ENCODE measurements at places on chromosomes 1 and 21.

- no peak for DNase-seq
Observed at GRCh38 chr21:37375866-37376574, 9.4 kb downstream of the DYRK1A start.

GRCh38 chr1:244782056-244782455 lies 53.4 kb upstream of the COX20 start:
- no peak for DNase-seq

- DNase-seq = no peak
Observed at GRCh38 chr1:21251773-21252471, 38.3 kb downstream of the ECE1 start.

GRCh38 chr1:33299461-33300155 lies 21.3 kb downstream of the A3GALT2 start:
- DNase-seq = no peak

- DNase-seq = no peak
Observed at GRCh38 chr21:36186081-36186480, 29.5 kb downstream of the DOP1B start.

- peak; percentile 52 for DNase-seq
Observed at GRCh38 chr1:19643602-19644394, at the start of gene NBL1. Gene NBL1, plus strand, starts transcription at chr1:19644311. Its CDS starts 10,720 bp downstream, at chr1:19655031.

DNA sequence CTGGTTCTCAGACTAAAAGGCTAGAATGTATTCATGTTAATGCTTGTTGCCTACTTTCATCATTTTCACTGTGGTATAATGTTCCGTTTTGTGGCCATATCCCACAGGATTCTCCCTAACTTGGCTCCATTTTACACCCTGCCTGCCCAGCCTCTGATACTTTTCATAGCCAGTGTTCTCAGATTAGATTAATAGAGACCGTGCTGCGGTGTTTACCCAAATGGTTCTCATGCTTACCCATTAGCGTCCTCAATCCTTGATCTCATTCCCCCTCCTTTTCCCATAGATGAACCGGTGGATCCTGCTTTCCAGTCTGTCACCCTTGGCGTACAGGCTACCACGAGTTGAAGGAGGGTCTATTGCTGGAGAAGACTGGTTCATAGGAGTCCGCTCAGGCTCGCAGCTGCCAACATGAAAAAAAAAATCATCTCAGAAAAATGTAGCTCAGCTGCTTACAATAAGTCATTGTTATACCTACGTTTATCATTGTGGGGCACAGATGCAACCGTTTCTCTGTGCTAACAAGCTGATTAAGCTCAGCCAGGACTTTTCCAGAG lies 78.7 kb downstream of the SETD4 start:
- no peak for DNase-seq

- no peak for DNase-seq
Observed at GRCh38 chr1:17579951-17580939, 40.7 kb downstream of the ARHGEF10L start.

GRCh38 chr1:59151387-59151761 lies 145.5 kb upstream of the FGGY start:
- DNase-seq = no peak

DNA sequence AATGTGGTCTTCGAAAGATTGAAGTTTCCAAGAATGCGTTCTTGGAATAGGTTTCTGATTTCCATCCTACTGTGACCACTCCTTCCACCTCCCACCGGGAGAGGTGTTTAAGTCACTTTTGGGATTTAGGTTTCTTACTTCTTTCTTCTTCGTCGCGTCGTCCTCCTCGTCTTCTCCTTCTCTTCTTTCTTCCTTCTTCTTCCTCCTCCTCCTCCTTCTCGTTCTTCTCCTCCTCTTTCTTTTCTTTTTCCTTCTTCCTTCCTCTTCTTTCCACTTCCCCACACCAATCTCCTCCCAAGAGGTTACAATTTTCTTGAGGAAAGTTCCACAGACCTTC lies 2.1 kb downstream of the CACHD1 start:
- no peak for DNase-seq

Data from stimulated activated CD8-positive, alpha-beta memory T cell treated with anti-CD3 and anti-CD28 coated beads, Interleukin-7, amount 100 ng/mL, for 1 hour (primary cell).